CD4-positive, alpha-beta memory T cell (primary cell): ENCODE measurements at places on chromosomes 16 and 17. TPM values are rescaled to one million over a fixed set of nuclear protein-coding genes. Genes with fewer than 3 reads are reported as not detected.

The SLC38A7 gene
- 3.5 TPM for polyA plus RNA-seq

DNA sequence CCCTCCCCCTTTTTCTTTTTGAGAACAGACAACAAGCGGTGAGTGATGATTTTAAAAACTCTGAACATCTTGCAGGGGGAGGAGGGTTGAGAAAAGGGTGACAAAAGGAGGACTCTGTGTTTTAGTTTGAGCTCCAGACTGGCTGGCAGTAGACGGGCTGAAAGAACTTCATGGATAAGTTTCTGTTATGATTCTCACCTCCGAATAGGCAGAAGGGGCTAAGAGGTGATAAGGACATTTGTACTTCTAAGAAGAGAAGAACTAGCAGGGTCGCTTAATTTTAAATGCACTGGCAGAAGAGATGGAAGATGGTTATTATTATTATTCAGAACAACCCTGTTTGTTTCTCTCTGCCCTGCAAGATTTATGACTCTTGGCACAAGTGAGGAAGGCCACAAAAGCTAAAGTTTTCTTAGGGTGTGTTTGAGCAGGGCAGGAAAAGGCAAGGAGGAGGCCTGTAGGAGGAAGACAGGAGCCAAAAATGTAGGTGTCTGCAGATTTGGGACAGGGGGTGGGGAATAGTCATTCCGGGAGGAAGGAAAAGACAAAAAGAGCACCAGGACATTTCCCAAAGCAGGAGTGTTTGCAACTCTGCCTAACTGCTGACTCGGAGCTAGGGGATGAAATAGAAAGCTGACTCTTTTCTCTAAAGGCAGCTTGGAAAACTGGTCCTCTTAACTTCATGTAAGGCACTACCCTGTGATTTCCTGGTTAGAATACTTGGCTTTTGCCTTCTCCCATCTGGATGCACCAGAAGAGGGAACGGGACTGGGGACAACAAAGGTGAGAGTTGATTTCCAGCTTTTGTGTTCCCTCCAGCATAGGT lies 11.9 kb upstream of the HOXB2 start:
- no peak for DNase-seq
- H3K27ac ChIP-seq: no peak overlapping the region
- H3K4me1 ChIP-seq: peaks cover 6% of the 10 kb centered on the region
- H3K4me3 ChIP-seq: no peak overlapping the region
- H3K36me3 ChIP-seq: no peaks in the 10 kb centered on the region

DNA sequence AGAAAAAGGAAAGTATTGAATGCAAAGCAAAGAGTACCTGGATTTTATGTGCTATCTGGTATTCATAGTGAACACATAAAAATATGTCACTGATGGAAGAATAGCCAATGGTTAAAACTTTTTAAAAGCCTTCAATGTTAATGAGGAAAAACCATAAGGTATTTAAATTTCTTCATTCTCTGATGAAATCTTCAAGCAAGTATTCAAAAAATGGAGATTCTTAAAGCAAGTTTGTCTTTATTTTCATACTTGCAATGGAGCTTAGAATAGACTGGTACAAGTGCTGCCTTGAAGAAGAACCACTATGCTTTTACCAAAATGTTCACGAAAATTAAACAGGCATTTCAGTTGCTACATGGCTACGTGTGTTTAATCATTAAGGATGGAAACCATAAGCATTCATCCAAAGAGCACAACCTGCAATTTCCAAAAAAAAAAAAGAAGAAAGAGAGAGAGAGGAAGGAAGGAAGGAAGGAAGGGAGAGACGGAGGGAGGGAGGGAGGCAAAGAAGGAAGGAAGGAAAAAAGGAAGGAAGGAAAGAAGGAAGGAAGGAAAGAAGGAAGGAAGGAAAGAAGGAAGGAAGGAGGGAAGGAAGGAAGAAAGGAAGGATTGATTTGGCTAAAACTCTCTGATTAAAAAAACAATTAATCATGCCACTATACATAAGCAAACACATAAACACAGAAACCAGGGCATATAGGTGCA lies 17.6 kb downstream of the HS3ST3A1 start:
- H3K27me3 ChIP-seq: no peaks in the 10 kb centered on the region
- H3K36me3 ChIP-seq: no peaks in the 10 kb centered on the region
- no peak overlapping the region for H3K27ac ChIP-seq
- H3K4me1 ChIP-seq: no peaks in the 10 kb centered on the region

DNA sequence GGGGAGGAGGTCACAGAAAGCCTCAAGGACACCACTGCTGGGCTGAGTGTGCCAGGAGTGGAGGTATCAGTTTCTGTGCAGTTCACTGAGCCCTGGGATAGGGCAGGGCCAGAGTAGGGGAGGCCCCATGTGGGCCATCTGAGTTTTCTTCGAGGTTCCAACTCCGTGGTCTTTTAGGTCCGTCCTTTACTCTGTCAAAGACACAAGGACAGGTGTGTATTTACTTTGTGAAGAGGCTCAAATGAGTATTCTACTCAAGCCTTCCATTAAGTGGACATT lies 59.5 kb downstream of the USP22 start:
- H3K4me1 ChIP-seq: no peaks in the 10 kb centered on the region
- no peak overlapping the region for H3K27ac ChIP-seq
- DNase-seq: no peak
- no peaks in the 10 kb centered on the region for H3K36me3 ChIP-seq
- H3K27me3 ChIP-seq: peaks cover 5% of the 10 kb centered on the region
- H3K4me3 ChIP-seq: no peak overlapping the region

DNA sequence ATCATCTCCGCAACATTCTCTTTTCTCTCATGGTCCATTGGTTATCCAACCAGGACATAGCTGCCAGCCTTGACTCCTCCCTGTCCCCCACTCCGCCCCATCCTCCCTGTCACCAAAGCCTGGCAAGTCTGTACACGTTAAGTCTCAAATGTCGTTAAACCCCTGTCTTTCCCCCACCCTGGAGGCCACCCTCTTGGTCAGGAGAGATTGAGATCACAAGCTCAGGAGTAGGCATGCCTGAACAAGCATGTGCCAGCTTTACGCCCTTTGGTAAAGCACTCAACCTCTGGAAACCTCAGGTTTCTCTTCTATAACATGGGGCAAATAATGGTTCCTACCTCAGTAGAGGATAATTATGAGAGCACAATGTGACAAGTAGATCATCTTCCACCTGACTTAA lies 38.1 kb upstream of the CCL1 start:
- no peaks in the 10 kb centered on the region for H3K36me3 ChIP-seq
- DNase-seq: no peak
- H3K27me3 ChIP-seq: no peaks in the 10 kb centered on the region
- H3K27ac ChIP-seq: no peak overlapping the region
- no peaks in the 10 kb centered on the region for H3K4me1 ChIP-seq
- H3K4me3 ChIP-seq: no peak overlapping the region

DNA sequence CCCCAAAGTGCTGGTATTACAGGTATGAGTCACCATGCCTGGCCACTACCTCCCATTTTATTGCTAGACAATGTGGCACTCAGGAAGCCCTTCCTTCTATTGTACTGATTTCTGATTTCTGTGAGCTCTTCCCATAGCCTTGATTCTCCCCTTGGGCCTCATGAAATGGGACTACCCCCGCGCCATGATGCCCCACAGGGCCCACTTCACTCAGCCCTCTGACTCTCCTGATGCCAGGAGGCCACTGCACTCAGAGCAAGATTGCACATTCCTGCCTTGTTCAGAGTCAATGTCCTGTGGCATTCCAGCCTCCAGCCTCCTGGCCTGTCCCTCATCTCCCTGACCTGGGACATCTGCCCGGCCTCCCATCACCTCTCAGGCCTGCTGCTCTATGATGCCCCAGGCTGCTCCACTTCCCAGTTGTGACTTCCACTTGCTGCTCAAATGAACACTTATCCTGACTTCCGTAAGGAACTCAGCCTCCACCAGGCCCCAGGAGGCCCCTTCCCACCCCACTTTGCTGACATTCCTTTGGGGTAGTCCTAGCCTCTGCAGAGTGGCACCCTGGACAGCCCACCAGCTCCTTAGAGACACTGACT lies 66.6 kb upstream of the KSR1 start:
- H3K36me3 ChIP-seq: no peaks in the 10 kb centered on the region
- H3K4me3 ChIP-seq: no peak overlapping the region
- peaks cover 4% of the 10 kb centered on the region for H3K27me3 ChIP-seq
- DNase-seq: no peak
- H3K27ac ChIP-seq: no peak overlapping the region
